ENCODE measurements at places on chromosomes 2 and 18.

GRCh38 chr2:181628590-181629585 lies 28.0 kb downstream of the CERKL start:
- no peak for DNase-seq

DNA sequence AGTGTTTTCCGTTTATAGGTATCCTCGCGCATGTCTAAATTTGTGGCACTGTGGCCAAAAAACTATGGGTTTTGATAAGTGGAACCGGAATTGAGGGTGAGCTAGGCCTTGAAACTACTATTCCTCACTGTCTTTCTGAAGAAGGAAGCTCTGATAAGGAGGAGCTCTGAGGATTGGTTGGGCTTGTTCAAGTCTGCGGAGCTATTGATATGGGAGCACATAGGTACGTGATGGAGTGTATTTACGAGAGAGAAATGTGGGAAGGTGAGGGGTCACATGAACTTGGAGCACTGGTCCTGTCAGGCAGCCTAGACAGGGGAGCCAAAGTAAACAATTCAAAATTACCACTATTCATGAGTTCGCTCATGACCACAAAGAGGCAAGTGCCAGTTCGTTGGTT lies 131.4 kb downstream of the BABAM2 start:
- DNase-seq, result no peak

DNA sequence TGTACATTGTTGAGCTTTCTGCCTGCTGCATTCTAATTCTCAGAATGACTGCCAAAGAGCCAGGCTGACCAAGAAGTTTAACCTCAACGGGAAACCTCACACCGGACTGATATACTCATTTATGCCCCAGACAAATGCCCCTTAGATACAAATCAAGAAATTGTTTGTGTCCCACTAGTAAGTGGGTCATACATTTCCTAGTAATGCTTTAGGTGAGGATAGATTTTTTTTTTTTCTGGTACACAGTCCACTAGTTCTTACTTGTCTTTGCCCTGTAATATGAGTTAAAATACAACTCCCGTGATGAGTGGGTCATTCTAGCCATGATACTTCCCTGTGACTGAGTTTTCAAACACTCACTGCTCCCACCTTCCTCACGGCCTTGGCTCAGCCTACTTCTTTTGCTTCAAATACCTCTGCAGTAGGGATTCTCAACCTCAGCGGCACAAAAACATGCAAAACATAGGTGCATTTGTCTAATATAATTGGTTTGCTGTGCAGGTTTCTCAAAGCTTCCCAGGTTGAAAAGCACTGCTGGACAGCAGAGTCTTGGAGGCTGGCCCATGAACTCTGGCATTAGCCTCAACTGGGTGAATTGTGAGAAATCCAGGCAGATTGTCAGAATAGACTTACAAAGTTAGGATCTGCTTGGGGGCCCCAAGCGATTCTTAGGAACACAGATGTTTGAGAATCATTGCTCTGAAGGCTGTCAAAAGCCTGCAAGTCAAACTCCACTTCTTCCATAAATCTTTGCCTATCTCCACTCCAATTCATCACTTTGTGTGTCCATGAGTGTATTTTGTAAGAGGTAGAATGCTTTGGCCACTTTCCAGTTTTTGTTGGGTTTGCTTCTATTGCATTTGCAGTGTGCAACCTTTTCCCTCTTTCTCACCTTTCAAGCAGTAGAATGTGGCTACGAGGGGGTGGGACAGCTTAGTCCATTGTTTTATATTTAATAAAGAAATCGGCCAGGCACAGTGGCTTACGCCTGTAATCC lies 35.5 kb downstream of the TGIF1 start:
- no peak for DNase-seq

- no peak for DNase-seq
Observed at GRCh38 chr2:97718051-97718882, 4.9 kb downstream of the ZAP70 start.

- no peak for DNase-seq
Observed at GRCh38 chr18:44792456-44793061, 111.9 kb downstream of the SETBP1 start.

DNA sequence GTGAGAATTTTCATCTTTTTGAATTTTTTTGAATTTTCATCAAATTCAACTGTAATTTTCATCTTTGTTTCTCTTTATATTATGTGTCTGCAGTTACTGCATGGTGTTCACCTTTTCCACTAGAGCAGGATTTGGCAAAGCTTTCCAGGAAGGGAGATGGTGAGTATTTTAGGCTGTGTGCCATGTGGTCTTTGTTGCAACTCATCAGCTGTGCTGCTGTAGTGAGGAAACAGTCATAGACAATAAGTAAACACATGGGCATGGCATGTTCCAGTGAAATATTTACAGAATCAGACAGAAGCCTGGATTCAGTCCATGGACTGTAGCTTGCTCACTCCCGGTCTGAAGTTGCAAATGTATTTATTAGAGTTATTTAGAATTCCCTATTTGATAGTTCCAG lies 120.4 kb downstream of the DCDC2C start:
- DNase-seq, result peak; percentile 47

GRCh38 chr2:156189584-156189983 lies 142.9 kb downstream of the NR4A2 start:
- DNase-seq, result no peak

DNA sequence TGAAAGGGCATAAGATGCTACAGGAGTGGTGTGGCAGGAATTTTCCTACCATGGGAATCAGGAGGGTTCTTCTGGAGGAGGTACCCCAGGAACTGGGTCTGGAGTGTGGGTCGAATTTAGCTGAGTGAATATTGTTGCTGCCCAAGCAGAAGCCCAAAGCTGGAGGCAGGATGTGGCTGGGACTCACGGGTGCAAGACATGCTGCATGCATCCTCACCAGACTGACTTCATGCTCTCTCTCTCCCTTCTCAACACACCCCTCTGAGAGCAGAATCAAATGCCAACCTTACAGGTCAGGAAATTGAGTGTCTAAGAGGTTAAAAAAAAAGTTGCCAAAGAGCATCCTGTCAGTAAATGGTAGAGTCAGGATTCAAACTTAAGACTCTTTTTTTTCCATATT lies 78.8 kb upstream of the TTC39C start:
- no peak for DNase-seq

- DNase-seq, result no peak
Observed at GRCh38 chr18:71673498-71673897, 870.6 kb downstream of the CBLN2 start.

DNA sequence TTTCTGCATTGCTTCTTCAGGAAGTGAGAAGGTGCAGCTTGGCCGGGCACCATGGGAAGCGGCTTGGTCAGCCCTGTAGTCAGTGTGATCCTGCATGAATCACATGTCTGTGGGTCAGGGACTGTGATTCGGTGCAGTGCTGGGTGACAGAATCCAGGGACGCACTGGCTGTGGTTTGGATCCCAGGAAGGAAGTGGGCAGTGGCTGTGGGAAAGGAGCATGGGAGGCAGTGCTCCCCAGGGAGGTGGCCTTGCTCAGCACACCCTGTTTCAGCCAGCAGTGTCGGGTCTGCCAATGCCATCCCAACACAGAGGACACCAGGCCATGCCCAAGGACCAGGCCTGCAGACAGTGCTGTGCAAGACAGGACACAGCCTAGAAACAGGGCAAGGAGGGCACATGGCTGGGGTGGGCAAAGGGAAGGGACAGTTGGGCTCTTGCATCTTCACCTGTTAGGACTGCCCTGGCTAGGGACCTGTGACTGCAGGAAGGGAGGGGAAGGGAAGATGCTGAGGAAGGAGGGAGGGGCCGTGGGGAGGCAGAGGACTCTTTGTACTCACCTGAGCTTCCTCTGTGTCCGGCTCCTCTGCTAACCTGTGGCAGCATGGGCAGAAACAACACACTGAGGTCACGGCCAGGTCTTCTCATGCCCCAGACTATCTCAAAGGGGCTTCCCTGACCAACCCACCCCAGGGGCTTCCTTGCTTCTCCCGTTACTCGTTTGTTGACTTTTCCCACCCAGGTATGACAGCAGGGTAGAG lies 37.2 kb upstream of the DNMT3A start:
- DNase-seq, result no peak

DNA sequence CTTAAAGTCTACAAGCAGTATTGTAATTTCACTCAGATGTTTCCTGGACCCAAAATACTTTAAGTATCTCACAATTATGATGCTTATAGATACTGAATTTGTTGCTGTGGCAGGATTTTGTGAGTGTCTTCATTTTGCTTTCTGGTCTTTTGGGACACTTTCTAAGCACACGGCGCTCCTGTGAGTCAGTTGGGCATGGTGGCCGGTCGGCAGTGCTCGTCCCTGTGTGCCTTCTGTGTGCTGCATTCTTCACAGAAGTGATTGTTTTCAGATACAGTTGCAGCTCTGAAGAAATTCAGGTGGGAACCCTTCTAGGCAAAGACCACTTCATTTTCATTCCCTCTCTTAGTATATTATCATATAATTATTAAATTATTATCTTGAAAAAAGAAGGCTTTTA lies 273.3 kb downstream of the ZNF407 start:
- DNase-seq, result no peak

GRCh38 chr2:83972128-83972527 lies 487.0 kb downstream of the SUCLG1 start:
- no peak for DNase-seq

DNA sequence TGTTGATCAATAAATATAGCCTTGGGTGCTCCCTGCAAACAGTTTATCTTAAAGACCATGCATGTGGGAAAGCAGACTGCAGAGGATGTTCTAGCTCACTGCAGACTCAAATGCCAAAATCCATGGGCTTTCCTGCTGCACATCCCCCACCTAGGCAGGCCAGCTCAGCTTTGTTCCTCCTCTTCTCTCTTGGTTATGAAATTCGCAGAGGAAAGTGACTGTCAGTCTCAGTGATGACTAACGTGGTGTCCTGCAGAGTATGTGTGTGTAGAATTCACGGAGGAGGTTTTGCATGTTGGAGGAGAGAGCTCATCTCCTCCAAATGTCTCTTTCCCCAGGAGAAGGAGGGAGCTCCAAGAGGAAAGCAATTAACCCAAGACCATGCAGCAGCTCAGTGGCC lies 21.4 kb upstream of the KCNS3 start:
- no peak for DNase-seq

DNA sequence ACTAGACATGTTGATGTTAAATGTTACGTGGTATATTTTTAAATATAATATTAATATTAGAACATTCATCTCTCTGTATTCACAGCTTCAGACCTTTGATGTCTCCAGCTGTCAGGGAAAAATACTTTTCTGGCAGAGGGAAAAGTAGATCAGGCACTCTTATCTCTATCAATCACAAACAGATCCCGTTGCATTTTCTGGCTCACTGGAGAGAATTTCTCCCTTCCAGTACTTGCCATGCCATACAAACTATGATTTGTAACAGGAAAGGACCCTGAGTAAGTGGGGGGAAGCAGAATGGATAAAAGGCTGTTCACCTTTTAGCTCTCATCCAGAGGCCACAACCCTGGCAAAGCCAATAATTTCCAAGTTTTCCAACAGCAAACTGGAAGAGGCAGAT lies 158.0 kb downstream of the TCF4 start:
- DNase-seq, result no peak

- DNase-seq, result no peak
Observed at GRCh38 chr2:226474131-226474530, 325.5 kb downstream of the IRS1 start.

GRCh38 chr2:173667415-173667814 lies 297.8 kb downstream of the SP3 start:
- DNase-seq, result no peak

DNA sequence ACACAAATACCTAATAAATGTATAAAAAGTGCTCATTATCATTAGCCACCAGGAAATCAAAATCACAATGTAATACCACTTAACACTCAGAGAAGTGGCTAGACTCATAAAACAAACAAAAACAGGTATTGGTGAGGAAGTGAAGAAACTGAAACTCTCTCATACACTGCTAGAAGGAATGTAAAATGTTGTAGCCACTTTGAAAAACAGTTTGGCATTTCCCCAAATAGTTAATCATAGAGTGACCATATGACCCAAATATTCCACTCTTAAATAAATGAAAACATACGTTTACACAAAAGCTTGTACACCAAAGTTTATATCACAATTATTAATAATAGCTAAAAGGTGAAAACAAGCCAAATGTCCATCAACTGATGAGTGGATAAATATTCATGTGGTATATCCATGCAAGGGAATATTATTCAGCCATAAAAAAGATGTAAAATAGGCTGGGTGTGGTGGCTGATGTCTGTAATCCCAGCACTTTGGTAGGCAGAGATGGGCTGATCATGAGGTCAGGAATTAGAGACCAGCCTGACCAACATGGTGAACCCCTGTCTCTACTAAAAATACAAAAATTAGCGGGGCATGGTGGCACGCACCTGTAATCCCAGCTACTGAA lies 86.2 kb upstream of the COL5A2 start:
- no peak for DNase-seq

DNA sequence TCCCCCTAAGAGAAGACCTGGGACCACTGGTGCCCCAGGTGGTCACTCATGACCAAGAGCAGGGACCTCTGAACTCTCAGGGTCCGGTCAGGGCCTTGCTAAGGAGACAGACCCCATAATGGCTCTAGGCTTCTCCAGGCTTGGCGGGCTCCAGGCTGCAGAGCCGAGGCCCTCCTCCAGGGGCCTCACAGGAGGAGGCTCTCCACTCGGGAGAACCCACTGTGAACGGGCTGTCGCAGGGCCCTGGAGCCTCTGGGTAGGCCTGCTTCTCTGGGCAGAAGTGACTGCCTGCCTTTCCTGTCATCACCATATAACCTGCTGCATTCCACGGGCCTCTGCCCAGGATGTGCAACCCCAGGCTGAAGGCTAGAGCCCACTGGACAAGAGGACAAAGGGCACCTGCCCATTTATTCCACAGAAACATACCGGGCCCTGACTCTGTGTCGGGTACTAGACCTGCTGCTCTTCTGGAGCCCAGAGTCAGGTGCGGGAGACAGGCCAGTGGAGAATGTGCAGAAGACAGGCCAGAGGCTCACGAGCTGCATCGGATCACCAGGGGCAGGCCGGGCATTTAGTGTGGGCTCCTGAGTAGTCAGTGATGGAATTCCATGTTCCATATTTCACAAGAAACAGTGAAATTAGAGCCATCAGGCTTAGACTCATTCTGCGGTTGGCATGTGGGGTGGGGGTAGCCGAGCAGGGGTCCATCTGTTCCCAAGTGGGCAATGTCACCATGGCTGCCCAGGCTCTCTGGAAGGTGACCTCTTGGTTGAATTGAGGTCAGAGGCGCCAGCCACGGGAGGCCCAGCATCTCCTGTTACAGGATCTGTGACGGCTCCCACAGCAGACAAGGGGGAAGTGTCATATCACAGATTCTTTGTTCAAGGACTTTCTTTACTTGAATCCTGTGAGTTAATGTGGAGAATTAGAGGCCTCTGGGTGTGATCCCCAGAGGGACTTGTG lies 220.8 kb downstream of the SH3RF3 start:
- DNase-seq, result peak; percentile 45

GRCh38 chr18:23743733-23744333 lies 54.6 kb downstream of the LAMA3 start:
- no peak for DNase-seq

GRCh38 chr2:180823546-180824141 lies 156.8 kb upstream of the UBE2E3 start:
- peak; percentile 60 for DNase-seq
